MV-4-11 (cell line): ENCODE measurements at places on chromosomes 1 and 21.
A peak's percentile ranks its signal among the peaks of the same experiment; 100 is the strongest.

- peak; percentile 70 for DNase-seq
Observed at GRCh38 chr1:110380672-110381283, 10.0 kb downstream of the SLC16A4 start.

DNA sequence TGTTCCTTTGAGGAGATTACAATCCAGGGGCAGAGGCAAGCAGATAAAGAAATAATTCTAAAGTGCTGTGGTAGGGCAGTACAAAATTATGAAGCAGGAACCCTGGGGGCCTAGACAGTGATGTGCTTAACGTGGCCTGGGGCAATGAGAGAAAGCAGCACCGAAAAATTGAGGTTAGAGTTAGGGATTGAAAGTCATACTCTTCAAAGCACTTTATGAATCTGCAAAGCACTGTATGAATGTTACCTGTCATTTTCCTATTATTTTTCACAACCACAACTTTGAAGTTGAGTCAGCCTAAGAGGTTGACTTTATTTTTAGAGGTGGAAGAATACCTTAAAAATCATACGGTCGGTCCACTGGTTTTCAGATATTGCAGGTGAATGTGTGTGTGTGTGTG is 183.4 kb upstream of the NFIA start:
- DNase-seq: no peak

DNA sequence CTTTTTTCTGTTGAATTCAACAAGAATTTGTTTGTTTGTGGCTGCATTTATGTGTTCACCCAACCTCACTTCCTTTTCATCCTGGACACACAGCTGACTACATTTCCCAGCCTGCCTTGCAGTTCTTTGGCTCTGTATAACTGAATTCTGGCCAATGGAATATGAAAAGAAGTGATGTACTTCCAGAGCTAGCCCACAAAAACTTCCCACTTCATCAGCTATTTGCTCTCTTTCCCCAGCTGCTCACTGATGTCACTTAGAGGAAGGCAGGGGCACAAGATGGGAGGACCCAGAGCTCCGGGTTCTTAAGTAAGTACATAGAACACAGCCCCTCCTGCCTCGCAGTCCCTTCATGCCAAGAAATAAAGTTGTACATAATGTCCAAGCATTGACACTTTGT is 235.0 kb upstream of the FGGY start:
- DNase-seq: peak; percentile 28

GRCh38 chr1:229230140-229230892 is 40.6 kb upstream of the RAB4A start:
- DNase-seq: peak; percentile 64

GRCh38 chr1:39048745-39049370 is 22.7 kb downstream of the NDUFS5 start:
- no peak for DNase-seq

- no peak for DNase-seq
Observed at GRCh38 chr1:228058949-228059633, 23.4 kb upstream of the ARF1 start.

GRCh38 chr1:67324068-67324467 is 16.4 kb downstream of the IL12RB2 start:
- DNase-seq: no peak

DNA sequence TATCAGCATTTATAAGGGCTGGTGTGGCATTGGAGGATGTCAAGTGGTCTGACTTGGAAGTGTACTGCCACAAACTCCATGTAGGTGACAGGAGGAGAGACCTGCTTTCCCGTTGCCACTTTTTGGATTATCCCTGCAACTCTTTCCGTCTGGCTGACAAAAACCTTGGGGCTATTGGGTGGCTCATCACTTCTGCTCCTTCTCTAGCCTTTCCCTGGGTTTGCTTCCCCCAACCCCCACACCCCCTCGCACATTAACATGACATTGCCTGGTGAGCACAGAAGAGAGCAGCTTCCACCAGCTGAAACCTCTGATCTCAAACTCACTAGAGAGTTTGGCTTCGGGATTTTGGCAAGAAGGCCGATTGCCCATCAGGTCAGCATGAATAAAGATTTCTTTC is 39.2 kb downstream of the PROX1 start:
- no peak for DNase-seq

GRCh38 chr21:34202553-34203372 is 129.4 kb downstream of the MRPS6 start:
- no peak for DNase-seq

DNA sequence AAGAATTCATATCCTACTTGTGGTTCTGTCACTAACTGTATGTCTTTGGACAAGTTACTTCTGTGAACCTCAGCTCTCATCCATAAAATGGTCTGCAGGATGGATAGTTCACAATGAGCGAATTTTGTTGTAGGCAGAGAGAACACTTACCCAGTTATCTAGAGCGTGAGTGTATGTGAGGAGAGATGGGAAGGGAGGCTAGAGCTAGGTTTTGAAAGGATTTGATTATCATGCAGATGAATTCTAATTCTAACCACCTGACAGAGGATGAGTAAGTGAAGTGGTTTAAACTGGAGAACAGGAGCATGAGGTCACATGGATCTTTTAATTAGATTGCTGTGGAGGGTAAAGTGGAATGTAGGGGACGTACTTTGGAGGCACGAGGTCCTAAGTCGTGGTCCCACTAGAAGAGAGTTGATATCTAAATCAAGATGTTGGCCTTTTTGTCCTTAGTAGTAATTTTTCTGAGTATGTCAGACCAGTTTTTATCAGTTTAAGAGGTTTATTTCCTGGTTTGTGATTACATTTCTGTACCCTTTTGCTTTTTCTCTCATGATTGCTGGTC is 5.0 kb downstream of the SUCO start:
- DNase-seq: no peak

DNA sequence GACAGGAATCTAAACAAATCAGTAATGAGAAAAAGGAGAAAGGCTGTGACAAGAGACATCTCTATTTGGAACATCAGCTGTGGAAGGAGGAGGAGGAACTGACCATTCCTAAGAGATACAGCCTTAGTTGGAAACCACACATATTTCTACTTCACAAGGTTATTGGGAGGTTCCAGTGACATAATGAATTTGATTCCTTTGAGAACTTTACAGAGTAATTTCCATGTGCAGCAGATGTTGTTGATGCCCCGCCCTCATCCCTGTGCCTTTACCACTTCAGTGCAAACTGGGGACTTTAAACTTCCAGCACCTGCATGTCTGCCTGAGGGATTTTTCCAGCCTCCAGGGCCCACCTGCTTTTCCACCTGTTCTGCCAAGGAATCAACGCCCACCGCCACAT is 9.3 kb upstream of the ST6GALNAC5 start:
- no peak for DNase-seq

- DNase-seq: no peak
Observed at GRCh38 chr1:150575072-150575489, 4.3 kb downstream of the MCL1 start.

DNA sequence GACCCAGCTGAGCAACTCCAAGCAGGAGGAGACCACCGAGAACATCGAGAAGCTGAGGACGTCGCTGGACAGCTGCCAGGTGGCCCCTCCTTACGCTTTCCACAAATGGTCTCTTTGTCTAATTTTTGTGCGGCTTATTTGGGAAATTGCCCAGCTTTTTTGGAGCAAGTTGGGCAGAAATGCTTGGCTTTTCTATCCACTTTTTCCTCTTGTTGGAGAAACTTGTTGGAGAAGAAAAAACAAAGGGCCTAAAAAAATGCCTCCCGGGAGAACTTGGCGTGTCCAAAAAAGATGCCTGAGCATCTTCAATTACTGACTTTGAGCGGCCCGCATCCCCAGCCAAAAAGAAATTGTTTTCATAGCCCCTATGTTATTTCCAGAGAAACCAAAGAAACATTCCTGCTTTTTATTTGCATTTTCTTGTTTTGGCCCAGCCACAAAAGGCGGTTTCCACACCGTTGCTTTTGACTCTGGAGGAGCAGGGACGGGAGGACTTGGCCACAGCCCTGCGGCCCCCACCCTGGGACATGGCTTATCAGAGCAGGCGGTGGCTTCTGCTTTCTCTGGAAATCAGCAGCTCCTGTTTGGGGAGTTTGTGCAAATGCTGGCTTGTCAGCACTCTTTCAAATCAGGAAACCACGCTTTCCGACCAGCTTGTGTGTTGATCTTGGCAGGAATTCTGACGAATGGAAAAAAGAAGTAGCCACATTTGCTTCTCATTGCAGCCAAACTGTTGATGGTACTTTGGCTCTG is 81.2 kb upstream of the EFHD2 start:
- DNase-seq: peak; percentile 53

DNA sequence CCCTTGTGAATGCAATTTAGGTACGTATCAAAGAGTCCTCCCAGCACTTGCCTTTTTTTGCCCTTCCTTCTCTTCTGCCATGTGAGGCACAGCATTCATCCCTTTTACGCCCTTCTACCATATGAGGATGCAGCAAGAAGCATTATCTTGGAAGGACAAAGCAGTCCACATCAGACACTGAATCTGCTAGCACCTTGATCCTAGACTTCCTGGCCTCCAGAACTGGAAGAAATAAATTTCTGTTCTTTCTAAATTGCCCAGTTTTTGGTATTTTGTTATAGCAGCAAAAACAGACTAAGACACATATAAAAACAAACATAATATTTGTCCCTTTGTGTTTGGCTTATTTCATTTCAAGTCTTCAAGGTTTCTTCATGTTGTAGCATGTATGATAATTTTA is 20.1 kb downstream of the EPS15 start:
- no peak for DNase-seq

DNA sequence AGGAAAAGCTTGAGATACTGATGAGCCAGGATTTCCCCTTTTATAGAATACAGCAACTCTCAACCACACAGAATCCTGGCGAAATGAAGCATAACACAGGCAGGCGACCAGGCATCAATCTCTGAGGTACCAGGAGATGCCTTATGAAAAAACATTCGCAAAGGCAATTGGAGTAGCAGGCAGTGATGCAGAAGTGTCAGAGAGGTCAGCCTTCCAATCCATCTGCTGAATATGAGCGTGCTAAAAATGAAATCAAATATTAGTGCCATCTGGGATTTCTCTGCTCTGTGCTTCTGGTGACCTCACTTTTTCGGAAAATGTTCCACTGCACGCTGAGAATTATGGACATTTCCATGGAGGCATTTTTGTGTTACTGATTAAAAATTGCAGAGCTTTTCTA is 258.8 kb downstream of the VAV3 start:
- DNase-seq: no peak

- DNase-seq: peak; percentile 41
Observed at GRCh38 chr1:197859024-197859423, 43.4 kb upstream of the C1orf53 start.

DNA sequence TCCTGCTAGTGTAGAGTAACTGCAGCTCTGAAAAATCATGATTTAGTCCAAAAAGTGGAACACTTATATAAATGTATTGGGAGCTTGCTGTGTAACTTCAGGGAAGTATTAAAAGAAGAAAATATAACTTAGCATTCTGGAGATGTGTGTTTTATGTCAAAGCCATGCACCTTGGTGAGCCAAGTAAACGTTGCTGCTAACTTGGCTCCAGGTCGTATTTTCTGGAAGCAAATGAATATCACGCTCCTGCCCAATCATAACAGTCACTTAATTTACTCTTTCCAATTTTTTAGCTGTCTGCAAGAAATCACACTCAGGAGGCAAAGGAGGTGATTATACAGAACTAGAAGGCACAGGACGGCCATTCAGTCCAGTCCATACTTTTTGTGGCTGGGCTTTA is 61.1 kb downstream of the DOP1B start:
- DNase-seq: no peak

- no peak for DNase-seq
Observed at GRCh38 chr1:22915816-22916470, 56.7 kb downstream of the LACTBL1 start.

DNA sequence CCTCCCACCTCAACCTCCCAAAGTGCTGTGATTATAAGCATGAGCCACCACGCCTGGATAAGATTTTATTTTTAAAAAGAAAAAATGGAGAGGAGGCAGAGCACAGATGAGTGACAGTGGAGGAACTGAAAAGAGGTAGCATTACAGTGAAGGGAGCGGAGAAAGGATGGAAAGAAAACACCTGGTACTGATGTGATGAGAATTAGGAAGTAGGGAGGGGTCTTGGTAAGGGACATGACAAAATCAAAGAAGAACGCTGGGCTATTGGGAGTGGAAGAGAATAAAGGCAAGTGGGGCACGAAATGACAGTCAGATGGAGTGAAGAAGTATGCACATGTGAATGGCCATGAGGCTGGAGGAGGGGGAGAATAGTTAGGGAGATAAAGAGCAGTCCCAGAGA is 2.3 kb downstream of the FCRLA start:
- no peak for DNase-seq

- DNase-seq: peak; percentile 19
Observed at GRCh38 chr1:25797939-25798338, 2.1 kb upstream of the SELENON start.

DNA sequence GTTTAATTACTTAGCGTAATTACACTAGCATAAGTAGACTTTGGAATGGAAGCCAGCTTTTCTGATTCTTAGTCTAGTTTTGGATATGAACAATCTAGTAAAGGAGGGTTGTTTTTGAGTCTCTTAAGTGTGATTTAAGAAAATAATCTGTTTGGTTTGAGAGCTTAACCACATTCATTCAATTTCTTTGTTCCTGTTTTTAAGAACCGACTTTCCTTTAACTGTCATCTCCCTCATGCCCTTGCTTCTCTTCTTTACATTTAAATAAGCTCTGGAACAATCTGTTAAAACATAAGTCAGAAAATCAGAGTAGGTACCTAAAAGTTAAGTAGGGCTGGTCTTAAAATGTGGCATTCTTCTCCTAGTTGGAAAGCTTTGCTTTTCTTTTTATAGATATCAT is 27.7 kb downstream of the CDC42 start:
- peak; percentile 75 for DNase-seq

DNA sequence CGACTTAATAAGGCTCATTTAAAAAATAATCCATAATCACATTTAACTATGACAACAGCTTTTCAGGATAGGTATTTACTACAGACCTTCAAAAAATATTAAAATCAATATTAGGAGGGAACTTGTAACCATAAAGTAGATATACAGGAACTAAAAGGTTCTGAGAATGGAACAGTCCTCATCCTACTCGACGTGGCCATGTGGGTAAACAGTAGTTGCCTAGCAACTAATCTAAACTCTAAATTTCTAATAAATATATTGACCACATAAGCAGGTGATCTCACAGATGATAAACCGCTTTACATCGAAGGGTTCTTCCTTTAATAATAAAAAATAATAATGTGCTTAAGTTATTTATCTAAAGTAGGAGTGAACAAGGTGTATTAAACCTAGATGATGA is 7.9 kb downstream of the AKT3 start:
- DNase-seq: no peak

DNA sequence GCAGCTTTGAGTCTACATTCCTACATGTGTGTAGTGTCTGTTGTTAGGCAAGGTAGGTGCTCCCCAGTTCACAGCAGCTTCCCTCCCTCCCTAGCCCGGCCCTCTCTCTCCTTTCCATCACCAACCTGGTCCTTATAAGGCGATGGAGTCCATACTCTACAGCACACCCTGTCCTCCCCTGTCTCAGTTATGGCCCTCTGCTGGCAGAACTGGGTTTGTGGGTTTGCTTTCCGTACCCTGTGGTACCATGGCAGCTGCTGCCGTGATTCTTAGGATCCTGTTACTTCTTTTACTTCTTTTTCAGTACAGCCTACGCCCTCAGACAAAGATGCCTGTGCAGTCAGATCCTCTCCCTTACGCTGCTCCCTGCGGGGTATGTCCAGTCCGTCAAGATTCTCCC is 31.7 kb downstream of the AK5 start:
- DNase-seq: peak; percentile 72
